Upper lobe of right lung (tissue), 1 donor: ENCODE measurements at places on chromosomes 5 and 9. TPM values are rescaled to one million over a fixed set of nuclear protein-coding genes. Genes with fewer than 3 reads are reported as not detected.
A peak's percentile ranks its signal among the peaks of the same experiment; 100 is the strongest.

ANKRD34B gene
- 0.35 TPM for total RNA-seq

C9orf43 gene
- total RNA-seq: not detected

WNK2 gene
- 0.35 TPM for total RNA-seq

ELOVL7 gene
- 8.2 TPM for total RNA-seq

ENTPD2 gene
- 0.41 TPM for total RNA-seq

DNA sequence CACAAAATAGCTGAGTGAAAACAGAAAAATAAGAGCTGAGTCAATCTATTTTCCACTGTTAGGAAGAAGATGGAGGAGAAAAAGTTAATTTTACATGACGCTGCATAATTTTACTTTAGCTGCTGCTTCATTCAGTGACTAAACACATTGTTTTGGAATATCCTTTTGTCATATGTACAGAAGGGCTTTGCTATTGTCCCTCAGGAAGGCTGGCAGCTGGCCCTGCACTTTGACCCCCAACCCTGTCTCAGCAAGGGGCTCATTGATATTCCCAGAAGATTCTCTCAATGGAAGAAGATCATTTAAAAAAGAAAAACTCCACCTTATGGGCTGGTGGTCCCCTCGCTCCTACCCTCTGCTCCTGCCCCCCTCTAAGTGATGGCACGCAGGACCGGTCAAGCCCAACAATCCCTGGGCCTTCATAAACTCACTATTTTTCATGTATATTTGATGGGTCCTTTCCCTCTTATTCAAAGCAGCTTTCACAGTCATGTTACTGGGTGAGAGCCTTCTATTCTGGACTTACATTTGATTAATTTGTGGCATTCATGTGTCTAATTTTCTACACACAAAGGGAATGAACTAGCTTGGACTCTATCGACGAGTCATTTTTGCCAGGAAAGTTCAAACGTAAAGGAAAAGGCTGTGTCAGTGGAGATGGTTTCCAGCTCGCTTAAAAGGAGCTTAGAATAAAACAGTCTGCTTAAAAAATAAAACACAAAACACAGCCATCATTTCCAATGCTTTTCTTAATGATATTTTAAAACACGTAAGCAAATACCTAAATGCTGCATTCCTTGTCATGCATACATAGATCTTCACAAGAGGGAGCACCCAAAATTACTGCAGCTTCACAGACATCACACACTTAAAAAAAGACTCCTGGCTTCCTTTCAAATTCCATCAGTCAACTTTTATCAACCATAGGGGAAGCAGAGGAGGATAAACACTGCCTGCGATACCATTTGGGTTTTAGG is 104.7 kb downstream of the EFNA5 start:
- no peak for DNase-seq

GRCh38 chr9:114570742-114571141 is 16.8 kb upstream of the ATP6V1G1 start:
- DNase-seq: no peak

GRCh38 chr5:154818471-154819116 is 31.8 kb downstream of the FAXDC2 start:
- no peak for DNase-seq

DNA sequence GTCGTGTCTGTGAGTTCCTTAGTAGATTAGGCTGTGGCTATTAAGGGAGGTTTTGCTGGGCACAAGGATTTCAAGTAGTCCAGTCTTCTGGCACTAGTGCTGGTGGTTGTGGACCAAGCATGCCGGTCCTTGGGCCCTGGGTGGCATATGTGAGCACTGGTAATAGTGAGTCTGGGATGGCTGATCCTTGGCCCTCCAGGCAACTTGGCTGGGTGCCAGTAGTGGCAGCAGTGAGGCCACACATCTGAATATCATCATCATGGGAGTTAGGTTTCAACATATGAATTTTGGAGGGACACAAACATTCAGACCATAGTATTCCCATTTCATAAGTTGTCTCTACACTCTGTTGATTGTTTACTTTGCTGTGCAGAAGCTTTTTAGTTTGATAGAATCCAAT is 25.3 kb upstream of the APBA1 start:
- no peak for DNase-seq

- DNase-seq: no peak
These were observed 25.6 kb upstream of the GTF3C5 start for GRCh38 chr9:133004999-133005760.

GRCh38 chr9:127961613-127962155 is 19.1 kb downstream of the EEIG1 start:
- no peak for DNase-seq

DNA sequence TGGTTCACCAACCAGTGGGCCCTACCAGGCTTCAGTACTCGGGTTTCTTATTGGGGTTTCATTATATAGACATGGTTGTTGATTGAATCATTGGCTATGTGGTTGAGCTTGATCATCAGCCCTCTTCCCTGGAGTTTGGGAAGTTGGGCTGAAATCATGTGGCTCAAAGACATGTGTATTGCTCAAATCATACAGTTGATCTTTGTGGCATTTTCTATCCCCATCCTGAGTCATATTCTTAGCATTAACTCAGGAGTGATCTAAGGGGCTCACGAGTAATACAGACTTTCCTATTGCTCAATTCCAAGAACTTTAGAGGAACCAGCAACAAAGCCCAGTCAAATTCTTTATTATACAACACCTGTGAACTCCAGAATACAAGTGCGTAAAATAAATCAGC is 66.2 kb downstream of the SMC5 start:
- DNase-seq: no peak

GRCh38 chr5:140767444-140767843 is 18.5 kb upstream of the PCDHA1 start:
- DNase-seq: no peak

- no peak for DNase-seq
These were observed 10.3 kb upstream of the GPSM1 start for GRCh38 chr9:136316896-136317676.

DNA sequence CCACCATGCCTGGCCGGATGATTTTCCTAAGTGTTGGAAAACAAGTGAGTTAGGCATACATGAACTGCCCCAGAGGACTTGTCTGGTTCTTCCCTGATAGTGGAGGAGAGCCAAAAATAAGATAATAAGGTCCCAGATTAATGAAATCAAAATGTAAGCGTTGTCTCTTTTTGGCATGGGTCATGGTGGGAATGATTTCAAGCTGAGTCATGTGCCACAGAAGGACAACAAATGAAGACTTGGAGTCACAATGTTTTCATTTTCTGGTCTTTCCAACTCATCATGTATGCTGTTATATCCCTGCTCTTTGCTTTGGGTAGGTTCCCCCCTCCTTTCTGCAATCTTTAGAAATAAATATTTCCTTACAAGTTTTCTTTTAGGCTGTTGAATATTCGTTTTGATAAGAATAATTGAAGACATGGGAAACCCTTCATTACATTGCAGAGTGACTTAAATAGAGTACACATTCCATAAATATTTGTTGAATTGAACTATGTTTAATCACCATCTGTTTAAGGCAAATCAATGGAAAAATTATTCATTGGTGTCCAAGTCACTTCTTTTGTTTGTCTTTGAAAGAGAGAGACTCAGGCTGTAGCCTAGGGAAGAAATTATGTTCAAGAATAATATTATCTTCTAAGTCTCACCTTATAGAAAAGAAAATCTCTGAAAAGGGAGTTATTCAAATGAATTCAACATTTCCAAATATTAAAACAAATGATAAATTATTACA is 196.3 kb downstream of the CSNK1G3 start:
- no peak for DNase-seq

DNA sequence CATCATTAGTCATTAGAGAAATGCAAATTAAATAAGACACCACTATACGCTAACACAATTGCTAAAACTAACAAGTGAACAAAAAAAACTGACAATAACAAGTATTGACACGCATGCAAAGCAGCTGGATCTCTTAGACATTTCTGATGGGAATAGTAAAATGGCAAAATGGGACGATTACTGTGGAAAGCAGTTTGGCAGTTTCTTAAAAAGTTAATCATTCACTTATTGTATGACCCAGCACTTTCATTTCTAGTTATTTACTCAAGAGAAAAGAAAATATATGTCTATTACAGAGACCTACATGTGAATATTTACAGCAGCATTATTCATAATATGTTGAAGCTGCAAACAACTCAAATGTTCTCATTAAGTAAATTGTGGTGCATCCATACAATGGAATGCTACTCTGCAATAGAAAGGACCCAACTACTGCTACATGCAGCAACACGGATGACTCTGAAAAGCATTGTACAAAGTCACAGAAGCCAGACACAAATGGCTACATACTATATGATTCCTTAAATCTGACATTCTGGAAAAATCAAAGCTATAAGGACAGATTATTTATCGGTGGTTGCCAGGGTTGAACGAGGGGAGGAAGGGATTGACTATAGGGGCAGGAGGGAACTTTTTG is 96.8 kb upstream of the ITGA2 start:
- no peak for DNase-seq

- no peak for DNase-seq
These were observed 368.6 kb downstream of the PRELID2 start for GRCh38 chr5:145466533-145466932.

GRCh38 chr9:111621895-111622480 is 9.1 kb upstream of the DNAJC25 start:
- DNase-seq: no peak

DNA sequence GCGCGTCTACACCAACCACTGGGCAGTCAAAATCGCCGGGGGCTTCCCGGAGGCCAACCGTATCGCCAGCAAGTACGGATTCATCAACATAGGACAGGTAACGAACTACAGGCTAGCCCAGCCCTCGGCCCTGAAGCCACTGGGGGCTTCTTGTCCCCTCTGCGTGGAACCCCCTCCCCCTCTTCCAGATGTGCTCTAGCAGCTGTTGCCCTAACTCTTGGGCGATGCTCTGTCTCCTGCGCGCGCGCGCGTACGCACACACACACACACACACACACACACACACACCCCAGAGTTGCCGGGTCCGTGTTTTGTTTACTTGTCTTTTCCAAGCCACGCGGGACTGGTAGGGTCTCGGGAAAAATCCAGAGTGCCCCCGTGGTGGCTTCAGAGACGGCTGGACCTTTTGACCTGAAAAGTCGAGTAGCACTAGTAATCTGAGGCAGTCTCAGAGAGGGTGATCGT is 836 bp downstream of the PCSK5 start:
- DNase-seq: peak; percentile 67

GRCh38 chr5:151251001-151251551 is 1.9 kb upstream of the GM2A start:
- no peak for DNase-seq
